HCEC 1CT (cell line): ENCODE measurements at places on chromosomes 6 and 20.

DNA sequence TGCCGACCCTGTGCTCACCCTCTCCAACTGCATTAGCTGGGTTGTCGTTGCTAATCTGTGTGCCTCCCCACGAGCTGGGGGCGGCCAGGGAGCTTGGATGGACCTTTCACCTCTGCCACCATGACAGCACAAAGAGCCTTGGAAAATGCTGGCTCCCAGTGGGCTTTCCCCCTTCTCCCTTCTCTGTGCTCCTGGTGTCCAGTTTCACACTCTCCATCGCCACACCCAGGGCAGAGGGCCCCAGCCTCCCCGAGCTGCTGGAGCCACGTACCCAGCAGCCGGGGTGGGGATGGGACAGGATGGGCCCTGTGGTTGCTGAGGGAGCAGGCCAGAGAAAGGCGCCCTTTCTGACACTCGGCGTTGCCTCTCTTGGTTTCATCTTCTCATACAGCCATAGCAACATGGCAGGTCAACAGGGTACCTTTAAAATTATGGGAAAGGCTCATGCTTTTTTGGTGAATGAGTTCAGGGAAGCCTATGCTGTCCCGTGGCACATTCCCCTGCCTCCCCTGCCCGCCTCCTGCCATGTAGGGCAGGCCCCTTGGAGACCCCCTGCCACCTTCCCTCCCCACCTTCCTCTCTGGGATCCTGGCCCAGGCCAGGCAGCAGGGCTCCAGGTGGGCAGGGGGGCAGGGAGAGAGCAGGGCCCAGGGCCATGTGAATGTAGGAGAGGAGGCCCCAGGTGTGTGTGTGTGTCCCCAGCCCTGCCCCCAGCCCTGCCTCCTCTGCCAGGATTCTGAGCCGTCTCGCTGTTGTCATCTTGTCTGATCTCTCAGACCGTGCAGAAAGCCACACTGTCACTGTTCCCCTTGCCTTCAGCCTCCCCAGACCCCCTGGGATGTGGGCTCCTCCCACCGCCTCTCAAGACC lies 85.2 kb upstream of the CCDC167 start:
- DNase-seq = no peak

DNA sequence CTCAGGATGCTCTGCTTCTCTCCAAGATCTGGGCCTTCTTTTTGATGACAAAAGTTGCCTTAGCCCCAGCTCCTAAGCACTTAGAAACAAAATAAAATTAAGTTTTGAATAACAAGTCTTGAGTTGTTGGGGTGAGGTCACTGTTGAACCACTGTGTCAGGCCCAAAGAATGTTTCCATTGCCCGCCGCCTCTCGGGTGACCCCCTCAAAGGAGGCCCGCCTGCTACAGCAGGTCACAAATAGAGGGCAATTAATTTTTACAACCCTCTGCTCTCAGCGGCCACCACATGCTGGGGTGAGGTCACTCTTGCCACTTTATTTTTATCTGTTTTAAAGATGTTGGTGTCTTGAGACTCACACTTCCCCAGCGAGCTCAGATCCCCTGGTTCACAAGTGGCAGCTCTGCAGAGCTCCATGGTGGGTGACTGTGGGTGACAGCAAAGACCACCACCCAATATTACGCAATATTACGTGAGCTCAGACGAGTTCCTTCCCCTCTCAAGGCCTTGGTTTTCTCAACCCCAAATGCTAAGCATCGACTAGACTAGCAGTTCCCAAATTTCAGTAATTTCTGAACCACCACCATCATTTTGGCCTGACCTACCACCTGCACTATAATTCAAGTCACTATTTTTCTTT lies 247.7 kb upstream of the PMEPA1 start:
- no peak for DNase-seq

DNA sequence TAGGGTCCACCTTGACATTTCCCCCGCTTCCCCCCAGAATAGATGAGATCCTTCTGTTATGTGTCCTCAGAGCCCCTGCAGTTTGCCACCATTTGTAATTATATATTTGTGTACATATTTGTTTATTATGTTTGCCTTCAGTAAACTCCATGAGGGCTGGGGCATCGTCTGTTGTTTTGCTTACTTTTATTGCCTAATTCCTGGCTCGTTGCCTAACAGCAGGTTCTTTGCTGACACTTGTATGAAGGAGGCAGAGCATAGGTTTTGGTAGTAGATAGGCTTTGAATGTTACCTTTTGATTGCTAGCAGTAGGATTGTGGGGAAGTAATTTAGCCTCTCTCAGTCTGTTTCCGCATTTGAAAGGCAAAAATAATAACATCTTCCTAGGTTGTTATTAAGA lies 9.9 kb downstream of the MAP3K4 start:
- no peak for DNase-seq

GRCh38 chr6:82144852-82145340 lies 102.6 kb downstream of the IBTK start:
- DNase-seq = peak; percentile 80

- DNase-seq = no peak
These were observed 81.3 kb downstream of the SEL1L2 start for GRCh38 chr20:13909067-13909466.

DNA sequence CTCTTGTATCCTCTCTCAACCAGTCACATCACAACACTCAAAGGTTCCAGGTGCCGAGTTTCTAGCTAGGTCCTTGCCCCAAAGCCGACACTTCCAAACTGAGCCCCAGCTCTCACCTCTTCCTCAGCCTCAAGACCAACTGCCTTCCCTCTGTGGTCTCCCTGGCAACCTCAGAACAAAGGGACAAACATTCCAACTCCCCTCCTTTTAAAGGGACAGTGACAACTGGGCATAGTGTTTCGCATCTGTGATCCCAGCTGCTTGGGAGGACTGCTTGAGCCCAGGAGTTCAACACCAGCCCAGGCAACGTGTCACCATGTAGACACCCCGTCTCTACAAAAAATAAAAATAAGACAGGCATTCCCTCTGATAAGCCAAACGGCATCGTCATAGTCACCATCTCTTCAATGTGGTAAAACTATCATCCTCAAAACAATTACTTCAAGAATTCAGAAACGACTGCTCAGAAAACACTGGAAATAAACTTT lies 11.3 kb downstream of the DIDO1 start:
- DNase-seq = no peak

DNA sequence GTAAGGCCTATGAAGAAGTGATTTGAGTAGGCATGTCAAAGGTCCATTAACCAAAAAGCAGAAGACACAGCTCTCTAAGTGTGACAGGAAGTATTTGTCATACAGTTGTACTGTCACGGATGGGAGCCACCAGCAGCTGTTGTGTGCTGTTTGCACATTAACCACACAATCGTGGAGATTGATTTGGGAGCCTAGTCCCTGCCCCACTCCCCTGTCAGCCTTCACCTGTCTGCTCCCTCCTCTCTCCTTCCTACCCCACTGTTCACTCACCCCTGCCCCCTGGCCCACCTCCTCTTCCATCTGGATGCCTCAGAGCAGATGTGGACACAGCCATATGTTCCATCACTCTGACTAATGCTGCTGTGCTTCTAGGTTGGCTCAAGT lies 124.7 kb upstream of the SPACA1 start:
- DNase-seq = no peak

DNA sequence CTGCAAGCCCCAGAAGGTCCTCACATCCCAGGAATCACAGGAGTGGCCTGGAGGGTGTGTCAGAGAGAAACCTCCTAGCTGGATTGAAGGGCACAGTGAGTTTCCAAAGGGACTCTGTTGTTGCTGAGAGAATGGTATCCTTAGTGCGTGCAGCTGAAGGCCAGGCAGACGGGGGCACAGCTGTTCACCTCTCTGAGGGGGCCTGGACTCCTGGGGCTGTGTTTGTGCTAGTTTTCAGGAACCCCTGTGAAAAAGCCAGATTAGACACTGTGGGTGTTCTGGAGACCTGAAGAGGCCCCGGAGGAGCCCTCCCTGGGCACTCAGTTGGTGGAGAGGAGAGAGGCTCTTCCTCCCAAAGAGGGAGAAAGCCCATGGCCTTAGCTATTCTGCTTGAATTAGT lies 223.4 kb downstream of the FARS2 start:
- no peak for DNase-seq

- DNase-seq = no peak
These were observed 58.2 kb upstream of the IL20RA start for GRCh38 chr6:137102851-137103492.

- DNase-seq = no peak
These were observed 638 bp upstream of the MYL9 start for GRCh38 chr20:36540551-36541211.

- DNase-seq = peak; percentile 81
These were observed 90.5 kb upstream of the MBOAT1 start for GRCh38 chr6:20302702-20303251.

DNA sequence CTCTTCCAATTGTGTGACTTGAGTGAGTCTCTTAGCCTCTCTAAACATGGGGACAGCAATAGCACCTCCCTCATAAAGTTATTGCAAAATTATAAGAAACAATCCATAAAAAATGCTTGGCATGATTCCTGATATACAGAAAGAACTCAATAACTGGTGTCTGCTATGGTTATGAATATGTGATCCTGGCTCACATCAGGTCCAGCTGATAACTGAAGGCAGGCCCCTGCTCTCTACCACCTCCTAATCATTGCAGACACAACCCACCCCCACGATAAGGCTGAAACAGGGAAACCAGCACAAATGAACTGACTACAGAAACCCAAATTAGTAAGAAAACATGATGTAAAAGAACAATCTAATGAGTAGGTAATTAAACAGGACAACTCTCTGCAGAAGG lies 5.4 kb downstream of the TRIM15 start:
- DNase-seq = no peak

- no peak for DNase-seq
These were observed 501.8 kb downstream of the HACE1 start for GRCh38 chr6:104357928-104358327.

GRCh38 chr20:33192912-33193501 lies 24.1 kb upstream of the BPIFA3 start:
- no peak for DNase-seq

GRCh38 chr6:126657561-126658175 lies 317.8 kb downstream of the CENPW start:
- peak; percentile 59 for DNase-seq

DNA sequence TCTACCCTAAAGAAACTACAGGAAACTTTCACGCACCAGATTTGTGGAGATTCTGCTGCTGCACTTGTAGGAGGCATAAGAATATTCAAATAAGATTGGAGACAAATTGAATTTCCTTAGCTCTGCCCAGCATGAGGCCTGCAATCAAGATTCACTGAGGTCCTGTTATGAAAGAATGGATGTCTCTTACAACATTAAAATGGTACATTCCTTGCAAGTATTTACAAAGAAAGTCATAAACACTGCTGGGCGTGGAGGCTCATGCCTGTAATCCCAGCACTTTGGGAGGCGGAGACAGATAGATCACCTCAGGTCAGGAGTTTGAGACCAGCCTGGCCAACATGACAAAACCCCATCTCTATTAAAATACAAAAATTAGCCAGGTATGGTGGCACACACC lies 74.0 kb upstream of the MAP3K4 start:
- DNase-seq = no peak

DNA sequence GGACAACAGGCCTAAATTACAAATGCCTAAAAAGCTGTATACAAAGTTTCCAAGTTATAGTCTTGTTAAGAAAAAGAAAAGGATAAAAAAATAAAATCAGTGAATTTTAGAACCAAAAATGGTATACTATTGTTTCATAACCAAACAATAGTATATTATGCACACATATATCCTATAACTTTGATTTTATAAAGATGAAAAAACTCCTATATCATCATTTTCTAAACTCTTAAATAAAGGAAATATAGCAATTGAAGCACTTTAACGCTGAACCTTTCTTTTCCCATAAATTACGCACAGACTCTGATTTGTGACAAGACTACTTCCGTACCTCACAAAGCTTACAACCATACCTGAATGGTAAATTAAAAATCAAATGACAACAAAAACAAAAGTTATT lies 35.9 kb upstream of the MCM9 start:
- no peak for DNase-seq

GRCh38 chr6:135811170-135811569 lies 40.3 kb upstream of the PDE7B start:
- DNase-seq = no peak

GRCh38 chr20:831956-832355 lies 1.6 kb upstream of the FAM110A start:
- no peak for DNase-seq

DNA sequence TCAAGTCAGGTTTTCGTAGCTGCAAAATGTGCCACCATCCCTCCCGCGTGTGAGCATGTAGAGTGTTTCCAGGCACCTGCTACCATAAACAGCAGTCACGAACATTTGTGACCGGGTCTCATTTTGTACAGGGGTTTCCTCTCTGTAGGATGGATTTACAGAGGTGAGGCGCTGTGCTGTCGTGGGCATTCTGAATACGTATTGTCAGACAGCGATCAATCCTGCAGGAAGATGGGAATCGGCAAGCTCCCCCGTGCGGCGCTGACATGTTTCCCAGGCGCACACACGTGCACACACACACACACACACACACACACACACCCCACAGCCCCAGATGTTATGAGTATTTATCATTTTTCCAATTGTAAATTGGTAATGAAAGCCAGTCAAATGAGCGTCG lies 15.8 kb downstream of the ANKRD60 start:
- no peak for DNase-seq

- DNase-seq = no peak
These were observed 101.6 kb upstream of the CD93 start for GRCh38 chr20:23187751-23188150.

GRCh38 chr6:166440729-166441128 lies 58.0 kb upstream of the MPC1 start:
- DNase-seq = no peak

DNA sequence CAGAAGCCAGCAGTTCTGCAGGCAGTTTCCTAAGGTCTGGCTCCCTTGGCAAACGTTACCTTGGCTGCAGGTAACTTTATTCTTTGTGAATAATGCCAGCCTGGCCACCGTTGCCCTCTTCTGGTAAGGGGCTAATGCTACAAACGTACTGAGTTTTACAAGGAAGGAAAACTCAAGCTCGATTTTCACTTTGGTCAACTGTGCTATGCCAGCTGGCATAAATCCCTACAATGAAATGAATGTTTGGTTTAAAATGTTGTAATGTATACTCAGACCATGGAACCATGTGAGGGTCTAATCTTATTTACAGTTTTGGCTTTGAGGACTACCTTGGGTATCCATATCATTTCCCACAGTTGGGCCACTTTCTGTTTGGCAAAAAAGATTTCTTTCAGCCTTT lies 101.4 kb downstream of the SLX4IP start:
- DNase-seq = no peak

DNA sequence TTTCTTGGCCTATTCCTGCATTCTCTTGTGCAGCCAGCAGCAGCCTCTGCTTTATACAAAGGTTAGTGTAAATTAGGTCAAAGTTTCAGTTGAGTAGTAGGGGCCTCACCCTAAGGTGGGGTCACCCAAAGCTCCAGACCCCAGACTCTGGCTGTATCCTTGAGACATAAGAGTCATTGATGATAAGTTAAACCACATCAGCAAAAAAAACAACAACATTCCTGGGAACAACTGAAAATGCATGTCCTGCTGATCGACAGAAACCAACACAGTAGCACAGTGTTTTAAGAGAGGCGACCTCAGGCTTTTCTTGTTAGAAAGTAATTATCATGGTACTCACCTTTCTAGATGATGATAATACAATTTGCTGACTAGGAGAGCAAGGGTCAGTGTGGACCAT lies 52.6 kb downstream of the TFAP2A start:
- DNase-seq = no peak
